ENCODE measurements at places on chromosomes 3 and 15.

GRCh38 chr15:74809242-74809641 lies 3.4 kb upstream of the LMAN1L start:
- no peak for DNase-seq

GRCh38 chr3:157465741-157466140 lies 29.1 kb downstream of the PTX3 start:
- no peak for DNase-seq

GRCh38 chr3:134186391-134186790 lies 64.3 kb downstream of the RYK start:
- peak; percentile 66 for DNase-seq

DNA sequence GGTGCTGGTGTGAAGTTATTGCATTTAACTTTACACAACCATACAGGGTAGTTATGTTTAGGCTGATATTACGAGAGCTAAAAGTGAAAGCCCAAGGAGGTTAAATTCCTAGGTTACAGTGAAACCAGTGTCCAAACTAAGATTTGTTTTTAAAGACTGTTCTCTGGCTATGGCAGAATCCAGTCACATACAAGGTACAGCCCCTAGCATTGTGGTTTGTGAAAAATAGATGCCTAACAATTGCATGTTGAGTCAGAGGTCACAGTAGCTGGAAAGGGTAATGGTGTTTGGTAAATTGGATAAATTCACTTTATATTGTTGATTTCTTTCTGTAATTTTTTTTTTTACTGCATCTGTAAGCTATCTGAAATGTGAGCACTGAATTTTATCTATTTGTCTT lies 614.6 kb upstream of the TBL1XR1 start:
- no peak for DNase-seq

DNA sequence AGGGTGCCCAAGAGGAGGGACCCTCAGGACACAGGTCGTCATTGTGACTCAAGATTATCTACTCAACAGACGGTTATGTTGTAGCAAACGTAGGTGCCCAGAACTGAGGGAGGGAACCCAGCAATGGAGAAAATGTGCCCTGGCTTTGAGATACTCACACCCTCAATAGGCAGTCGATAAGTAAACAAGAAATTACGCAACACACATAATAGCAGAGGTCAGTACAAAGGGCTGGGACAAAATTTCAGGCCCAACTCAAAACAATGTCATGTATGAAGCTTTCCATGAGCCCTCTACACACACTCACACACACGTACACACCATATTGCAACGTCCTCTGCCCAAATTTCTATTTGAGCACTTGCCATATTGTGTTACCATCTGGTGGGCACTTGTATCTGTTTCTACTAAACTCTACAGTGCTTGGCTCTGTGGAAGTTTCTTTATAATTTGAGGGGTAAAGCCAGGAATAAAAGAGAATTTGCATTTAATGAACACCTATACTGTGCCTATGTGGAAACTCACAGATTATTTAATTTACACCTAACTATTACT lies 114.6 kb upstream of the TRIM42 start:
- DNase-seq: no peak

- DNase-seq: peak; percentile 88
Measured at GRCh38 chr3:107421170-107421792, 44.0 kb downstream of the CCDC54 start.

GRCh38 chr15:80076321-80077318 lies 17.1 kb downstream of the ZFAND6 start:
- DNase-seq: no peak

Measured in hematopoietic multipotent progenitor cell treated with erythropoietin and hydrocortisone succinate and interleukin-3 and kit ligand, for 6 days (in vitro differentiated cells).